ENCODE measurements at places on chromosomes 12 and 14. TPM values are rescaled to one million over a fixed set of nuclear protein-coding genes. Genes with fewer than 3 reads are reported as not detected.

PPP1R36 gene
- total RNA-seq, result 0.53 TPM

FAM181A gene
- total RNA-seq, result not detected

NUP37 gene
- total RNA-seq, result 23.3 TPM

VWF gene
- 0.75 TPM for total RNA-seq

LRRC10 gene
- not detected for total RNA-seq

KNTC1 gene
- 6.3 TPM for total RNA-seq

FOXN4 gene
- not detected for total RNA-seq

WIF1 gene
- total RNA-seq, result not detected

GPR137C gene
- 0.68 TPM for total RNA-seq

RILPL2 gene
- total RNA-seq, result 8.5 TPM

PRH2 gene
- total RNA-seq, result not detected

INSM2 gene
- total RNA-seq, result not detected

NUAK1 gene
- total RNA-seq, result 75.3 TPM

TAS2R8 gene
- not detected for total RNA-seq

FAR2 gene
- 2.2 TPM for total RNA-seq

TDRD9 gene
- total RNA-seq, result 0.30 TPM

CIROP gene
- total RNA-seq, result 0.12 TPM

DENR gene
- 15.2 TPM for total RNA-seq

BDKRB2 gene
- total RNA-seq, result 61.8 TPM

PROX2 gene
- not detected for total RNA-seq

HVCN1 gene
- 2.0 TPM for total RNA-seq

TMEM233 gene
- not detected for total RNA-seq

Data from smooth muscle cell of the coronary artery (primary cell).